ENCODE measurements at places on chromosomes 3 and 15. TPM values are rescaled to one million over a fixed set of nuclear protein-coding genes. Genes with fewer than 3 reads are reported as not detected.
A peak's percentile ranks its signal among the peaks of the same experiment; 100 is the strongest.

The SMCO1 gene
- total RNA-seq: 28.7 TPM

The CA12 gene
- total RNA-seq: 0.11 TPM

The CADM2 gene
- 0.65 TPM for total RNA-seq

The SPINK8 gene
- not detected for total RNA-seq

GRCh38 chr3:78729946-78730345, 1037.9 kb downstream of the ROBO1 start:
- DNase-seq: no peak

- peak; percentile 95 for DNase-seq
Measured at GRCh38 chr15:40357723-40358470, at the start of gene DISP2. Gene DISP2, plus strand, starts transcription at chr15:40358219. Its CDS starts 103 bp downstream, at chr15:40358322.

- no peak for DNase-seq
Measured at GRCh38 chr15:61327019-61327631, 98.0 kb upstream of the RORA start.

DNA sequence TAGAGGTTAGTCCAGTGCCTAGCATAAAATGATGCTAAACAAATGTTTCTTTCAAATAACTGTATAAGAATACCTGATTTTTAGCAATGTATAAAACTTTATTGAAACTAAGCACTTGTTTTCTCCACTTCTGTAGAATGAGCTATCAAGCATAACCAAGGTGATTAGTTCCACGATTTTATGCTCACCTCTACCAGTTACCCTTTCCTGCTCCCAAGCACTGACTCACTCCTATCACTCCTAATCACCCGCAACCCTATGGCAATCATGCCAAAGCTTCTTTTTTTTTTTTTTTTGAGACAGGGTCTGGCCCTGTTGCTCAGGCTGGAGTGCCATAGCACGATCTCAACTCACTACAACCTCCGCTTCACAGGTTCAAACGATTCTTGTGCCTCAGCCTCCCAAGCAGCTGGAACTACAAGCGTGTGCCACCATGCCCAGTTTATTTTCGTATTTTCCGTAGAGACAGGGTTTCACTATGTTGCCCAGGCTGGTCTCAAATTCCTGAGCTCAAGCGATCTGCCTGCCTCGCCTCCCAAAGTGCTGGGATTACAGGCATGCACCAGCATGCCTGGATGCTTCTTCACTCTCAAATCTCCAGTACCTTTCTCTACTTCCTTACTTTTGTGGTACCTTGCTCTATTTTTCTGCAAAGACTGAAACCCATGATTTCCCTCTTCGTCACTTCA, 3.9 kb downstream of the HSPBAP1 start:
- no peak for DNase-seq

GRCh38 chr15:84981054-84981710, 474 bp upstream of the PDE8A start:
- peak; percentile 98 for DNase-seq

- no peak for DNase-seq
Measured at GRCh38 chr3:31255007-31255581, 277.6 kb upstream of the STT3B start.

DNA sequence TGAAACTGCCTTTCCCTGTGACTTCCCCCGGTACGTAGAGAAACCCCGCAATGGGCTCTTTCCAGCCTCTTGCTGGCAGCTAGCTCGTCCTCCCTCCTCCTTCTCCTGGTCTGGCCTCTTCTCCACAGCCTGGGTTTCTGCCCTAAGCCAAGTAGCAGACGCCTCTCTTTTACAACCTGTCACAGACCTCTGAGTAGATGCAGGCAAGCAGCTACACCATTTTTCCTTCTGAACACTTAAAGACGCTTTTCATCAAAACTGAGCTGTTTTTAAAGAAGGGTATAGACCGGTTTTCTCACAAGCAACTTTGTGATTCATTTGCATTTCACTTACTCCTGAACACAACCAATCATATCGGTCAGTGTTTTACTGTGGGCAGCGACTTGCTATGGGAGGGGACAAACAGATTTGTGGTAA, 32.0 kb downstream of the ADAMTSL3 start:
- no peak for DNase-seq
